ENCODE measurements at places on chromosomes 5 and 9. TPM values are rescaled to one million over a fixed set of nuclear protein-coding genes. Genes with fewer than 3 reads are reported as not detected.

- H3K4me3 ChIP-seq: no peak overlapping the region
- DNase-seq: no peak
- no peaks in the 10 kb centered on the region for H3K27me3 ChIP-seq
- no peak overlapping the region for H3K27ac ChIP-seq
Observed at GRCh38 chr5:119257613-119258012, 98.2 kb upstream of the TNFAIP8 start.

DNA sequence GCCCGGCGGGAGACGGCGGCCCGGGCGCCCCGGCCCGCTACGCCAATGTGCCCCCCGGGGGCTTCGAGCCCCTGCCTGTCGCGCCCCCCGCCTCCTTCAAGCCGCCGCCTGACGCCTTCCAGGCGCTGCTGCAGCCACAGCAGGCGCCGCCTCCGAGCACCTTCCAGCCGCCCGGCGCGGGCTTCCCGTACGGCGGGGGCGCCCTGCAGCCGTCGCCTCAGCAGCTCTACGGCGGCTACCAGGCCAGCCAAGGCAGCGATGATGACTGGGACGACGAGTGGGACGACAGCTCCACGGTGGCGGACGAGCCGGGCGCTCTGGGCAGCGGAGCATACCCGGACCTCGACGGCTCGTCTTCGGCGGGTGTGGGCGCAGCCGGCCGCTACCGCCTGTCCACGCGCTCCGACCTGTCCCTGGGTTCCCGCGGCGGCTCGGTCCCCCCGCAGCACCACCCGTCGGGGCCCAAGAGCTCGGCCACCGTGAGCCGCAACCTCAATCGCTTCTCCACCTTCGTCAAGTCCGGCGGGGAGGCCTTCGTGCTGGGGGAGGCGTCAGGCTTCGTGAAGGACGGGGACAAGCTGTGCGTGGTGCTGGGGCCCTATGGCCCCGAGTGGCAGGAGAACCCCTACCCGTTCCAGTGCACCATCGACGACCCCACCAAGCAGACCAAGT, 723 bp downstream of the SNX18 start:
- H3K4me1 ChIP-seq: no peaks in the 10 kb centered on the region
- DNase-seq: no peak
- no peaks in the 10 kb centered on the region for H3K27me3 ChIP-seq
- peak overlapping the region; percentile 95 for H3K27ac ChIP-seq
- no peaks in the 10 kb centered on the region for H3K36me3 ChIP-seq

- DNase-seq: no peak
- peaks cover 5% of the 10 kb centered on the region for H3K4me1 ChIP-seq
- no peak overlapping the region for H3K27ac ChIP-seq
- no peak overlapping the region for H3K4me3 ChIP-seq
Observed at GRCh38 chr5:39486361-39486760, 61.6 kb upstream of the DAB2 start.

The SLC4A9 gene
- total RNA-seq: not detected

The PCDHA4 gene
- 0.78 TPM for total RNA-seq

The SOHLH1 gene
- total RNA-seq: not detected

DNA sequence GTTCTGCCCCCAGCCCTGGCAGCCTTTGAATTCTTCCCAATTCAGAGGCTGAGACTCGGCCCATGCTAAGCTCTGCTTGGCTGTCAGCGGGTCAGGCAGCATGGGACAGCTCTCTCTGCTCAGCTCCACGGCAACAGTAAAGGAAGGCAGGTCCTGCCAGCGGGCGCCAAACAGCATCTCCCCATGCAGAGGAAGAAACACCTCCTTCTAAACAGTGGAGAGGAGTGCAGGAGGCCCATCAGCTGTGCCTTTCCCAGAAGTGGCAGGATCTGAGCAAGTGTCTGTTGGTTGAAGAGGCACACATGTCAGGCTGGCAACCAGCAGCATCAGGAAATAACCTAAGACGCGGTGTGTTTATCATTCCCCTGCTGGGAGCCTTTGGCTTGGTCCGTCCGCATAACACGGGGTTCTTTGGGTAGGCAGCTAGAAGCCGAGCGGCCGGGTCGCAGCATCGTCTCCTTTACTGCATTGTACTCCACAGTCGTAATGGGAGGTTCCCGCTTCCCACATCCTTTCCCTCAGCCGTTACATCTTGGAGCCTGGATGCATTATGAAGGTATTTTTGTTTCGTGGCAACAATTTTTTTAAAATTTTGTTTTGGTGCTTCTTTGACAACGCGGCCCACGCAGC, 42.7 kb upstream of the NCS1 start:
- no peaks in the 10 kb centered on the region for H3K4me1 ChIP-seq
- peak overlapping the region; percentile 10 for H3K27ac ChIP-seq
- H3K4me3 ChIP-seq: no peak overlapping the region
- H3K27me3 ChIP-seq: no peaks in the 10 kb centered on the region
- DNase-seq: no peak

The IPO11 gene
- 10.7 TPM for total RNA-seq

- no peak overlapping the region for H3K4me3 ChIP-seq
- no peaks in the 10 kb centered on the region for H3K27me3 ChIP-seq
- no peaks in the 10 kb centered on the region for H3K36me3 ChIP-seq
- H3K27ac ChIP-seq: no peak overlapping the region
Observed at GRCh38 chr5:104053353-104053649, 490.7 kb upstream of the NUDT12 start.

DNA sequence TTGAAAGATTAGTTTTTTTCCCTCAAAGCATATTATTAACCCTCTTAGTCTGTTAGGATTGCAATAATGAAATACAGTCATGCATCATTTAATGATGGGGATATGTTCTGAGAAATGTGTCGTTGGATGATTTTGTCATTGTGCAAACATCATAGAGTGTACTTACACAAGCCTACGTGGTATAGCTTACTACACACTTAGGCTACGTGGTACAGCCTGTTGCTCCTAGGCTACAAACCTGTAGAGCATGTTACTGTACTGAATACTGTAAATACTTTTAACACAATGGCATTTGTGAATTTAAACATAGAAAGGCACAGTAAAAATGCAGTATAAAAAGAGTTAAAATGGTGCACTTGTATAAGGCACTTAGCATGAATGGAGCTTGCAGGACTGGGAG, 132.7 kb downstream of the PDE8B start:
- H3K27me3 ChIP-seq: no peaks in the 10 kb centered on the region
- H3K36me3 ChIP-seq: no peaks in the 10 kb centered on the region
- no peak overlapping the region for H3K27ac ChIP-seq
- no peaks in the 10 kb centered on the region for H3K4me1 ChIP-seq

The PRRX2 gene
- 66.1 TPM for total RNA-seq

The PPP1R26 gene
- total RNA-seq: 11.9 TPM

DNA sequence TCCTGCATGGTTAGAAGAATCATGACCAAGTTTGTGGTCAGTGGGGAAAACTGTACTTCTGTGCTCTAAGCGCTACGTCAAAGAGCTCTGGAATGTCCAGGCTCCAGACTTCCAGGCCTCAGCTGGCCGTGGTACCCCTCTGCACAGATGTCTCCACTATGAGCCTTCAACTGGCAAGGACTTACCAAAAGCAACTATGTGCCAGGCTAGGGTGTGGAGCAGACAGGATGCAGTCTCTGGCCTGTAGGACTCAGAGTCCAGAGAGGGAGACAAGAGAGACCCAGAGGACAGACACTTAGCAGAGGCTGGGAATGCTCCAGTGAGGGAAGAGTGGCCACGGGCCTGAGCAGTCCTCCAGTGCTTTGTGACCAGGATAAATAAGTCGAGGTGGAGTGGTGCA, 31.0 kb upstream of the TCF7 start:
- no peaks in the 10 kb centered on the region for H3K4me1 ChIP-seq
- H3K27me3 ChIP-seq: no peaks in the 10 kb centered on the region
- no peaks in the 10 kb centered on the region for H3K36me3 ChIP-seq
- DNase-seq: no peak
- no peak overlapping the region for H3K27ac ChIP-seq

The OR1J2 gene
- total RNA-seq: not detected

- H3K27ac ChIP-seq: no peak overlapping the region
- no peaks in the 10 kb centered on the region for H3K27me3 ChIP-seq
- no peak for DNase-seq
- H3K4me1 ChIP-seq: peaks cover 20% of the 10 kb centered on the region
- H3K4me3 ChIP-seq: no peak overlapping the region
Observed at GRCh38 chr5:96110300-96110699, 148.6 kb upstream of the ELL2 start.

The SNAPC4 gene
- total RNA-seq: 8.5 TPM

DNA sequence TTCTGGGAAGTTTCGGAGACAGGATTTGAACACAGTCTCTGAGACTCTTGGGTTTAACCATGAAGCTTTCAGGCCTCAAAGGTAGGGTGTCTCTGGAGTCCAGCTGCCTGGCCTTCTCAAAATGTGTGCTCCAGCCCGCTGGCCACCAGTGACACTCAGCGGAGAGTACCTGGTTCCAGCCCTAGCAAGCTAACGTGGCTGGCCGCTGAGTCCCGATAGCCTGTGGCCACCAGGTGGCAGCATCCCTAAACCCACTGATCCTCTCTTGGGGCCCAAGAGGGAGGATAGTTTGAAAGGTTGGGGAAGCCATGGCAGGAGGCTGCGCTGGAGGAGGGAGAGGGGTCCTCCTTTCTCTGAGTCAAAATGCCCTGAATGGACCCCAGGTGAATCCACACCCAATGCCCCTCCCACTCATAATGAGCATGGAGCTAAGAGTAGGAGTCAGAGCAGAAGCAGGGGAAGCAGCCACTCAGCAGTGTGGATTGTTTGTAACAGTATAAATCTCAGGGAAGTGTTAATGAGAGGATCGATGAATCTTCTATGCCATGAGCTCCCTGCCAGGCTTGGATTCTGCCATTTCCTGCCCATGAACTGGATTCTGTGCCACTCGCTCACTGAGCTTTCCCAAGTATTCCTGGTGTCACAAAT, 5.4 kb upstream of the TIFAB start:
- H3K27me3 ChIP-seq: no peaks in the 10 kb centered on the region
- H3K27ac ChIP-seq: no peak overlapping the region
- DNase-seq: no peak
- peaks cover 11% of the 10 kb centered on the region for H3K4me1 ChIP-seq

GRCh38 chr9:110283751-110284150, 27.4 kb upstream of the TXN start:
- no peaks in the 10 kb centered on the region for H3K36me3 ChIP-seq
- no peak overlapping the region for H3K4me3 ChIP-seq
- no peak for DNase-seq
- no peaks in the 10 kb centered on the region for H3K27me3 ChIP-seq
- H3K4me1 ChIP-seq: no peaks in the 10 kb centered on the region
- no peak overlapping the region for H3K27ac ChIP-seq

The FST gene
- total RNA-seq: 3.9 TPM

The SH3TC2 gene
- 1.9 TPM for total RNA-seq

- H3K36me3 ChIP-seq: no peaks in the 10 kb centered on the region
- no peak overlapping the region for H3K4me3 ChIP-seq
- no peaks in the 10 kb centered on the region for H3K27me3 ChIP-seq
- DNase-seq: no peak
Observed at GRCh38 chr5:139884144-139884543, 88.5 kb downstream of the PSD2 start.

The CDH6 gene
- 15.9 TPM for total RNA-seq

- H3K4me3 ChIP-seq: no peak overlapping the region
- H3K4me1 ChIP-seq: no peaks in the 10 kb centered on the region
- H3K27ac ChIP-seq: no peak overlapping the region
- H3K27me3 ChIP-seq: no peaks in the 10 kb centered on the region
- H3K36me3 ChIP-seq: no peaks in the 10 kb centered on the region
- DNase-seq: no peak
Observed at GRCh38 chr9:35579130-35579529, 25.9 kb upstream of the TESK1 start.

The FOXD4L5 gene
- 0.28 TPM for total RNA-seq

The TMEM174 gene
- not detected for total RNA-seq

The TNFSF8 gene
- 4.1 TPM for total RNA-seq

DNA sequence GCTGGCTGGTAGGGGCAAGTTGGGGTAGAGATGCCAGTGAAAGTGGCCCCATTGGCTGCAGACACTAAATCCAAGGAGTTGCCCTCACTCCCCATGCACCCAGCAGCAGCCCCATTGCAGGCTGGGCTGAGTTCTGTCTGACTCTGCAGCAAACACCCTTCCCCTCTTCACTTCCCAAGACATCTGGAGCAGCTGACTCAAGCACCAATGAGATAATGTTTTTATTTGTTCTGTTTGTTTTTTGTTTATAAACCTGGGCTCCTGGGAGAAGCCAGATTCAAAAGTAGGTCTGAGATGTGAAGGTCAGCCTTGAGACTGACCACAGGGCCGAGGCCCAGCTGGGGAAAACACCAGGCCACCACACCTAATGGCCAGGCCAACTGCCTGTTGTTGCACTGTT, 545.9 kb upstream of the KLF4 start:
- H3K27me3 ChIP-seq: no peaks in the 10 kb centered on the region
- no peak overlapping the region for H3K27ac ChIP-seq
- no peaks in the 10 kb centered on the region for H3K4me1 ChIP-seq
- DNase-seq: no peak
- H3K36me3 ChIP-seq: no peaks in the 10 kb centered on the region
